ENCODE measurements at places on chromosomes 3 and 15.
A peak's percentile ranks its signal among the peaks of the same experiment; 100 is the strongest.

GRCh38 chr3:104578558-104578957 is 788.2 kb upstream of the ALCAM start:
- DNase-seq: no peak

GRCh38 chr3:128180436-128180835 is 27.2 kb downstream of the EEFSEC start:
- DNase-seq: no peak

DNA sequence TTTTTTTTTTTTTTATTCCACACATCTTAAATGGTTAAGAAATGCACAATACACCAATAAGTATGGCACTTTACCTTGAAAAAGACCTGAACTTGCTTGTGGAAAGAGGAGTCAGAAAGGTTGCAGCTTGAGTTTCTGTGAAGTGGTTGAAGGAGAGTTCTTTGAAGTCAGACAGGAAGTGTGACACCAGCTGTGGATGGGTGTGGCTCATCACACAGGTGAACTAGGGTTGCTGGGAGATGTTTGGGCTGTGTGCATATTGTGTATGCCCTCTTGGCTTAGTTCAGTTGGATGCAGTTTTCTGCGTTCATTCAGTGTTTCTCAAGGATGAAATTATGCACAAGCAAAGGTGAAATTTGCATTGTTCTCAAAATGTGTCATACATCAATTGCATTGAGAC is 6.3 kb downstream of the AEN start:
- DNase-seq: peak; percentile 84

DNA sequence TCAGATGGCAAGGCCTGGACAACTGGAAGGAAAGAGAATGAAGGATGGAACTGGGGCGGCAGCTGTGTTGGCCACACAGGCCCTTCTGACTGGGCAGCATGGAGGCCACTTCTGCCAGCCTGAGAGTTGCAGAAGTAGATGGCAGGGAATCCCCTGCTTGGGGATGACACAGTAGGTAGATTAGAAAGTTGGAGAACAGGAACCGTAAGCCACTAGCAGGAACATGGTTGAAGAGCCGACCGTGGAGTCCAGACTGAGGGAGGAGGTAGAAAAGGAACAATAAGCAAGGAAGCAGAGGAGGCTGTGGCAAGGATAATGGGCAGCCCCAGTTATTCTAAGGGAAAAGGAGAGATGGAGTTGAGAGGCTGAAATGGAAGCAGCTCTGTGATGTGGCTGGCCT is 26.4 kb upstream of the ZNF774 start:
- no peak for DNase-seq

DNA sequence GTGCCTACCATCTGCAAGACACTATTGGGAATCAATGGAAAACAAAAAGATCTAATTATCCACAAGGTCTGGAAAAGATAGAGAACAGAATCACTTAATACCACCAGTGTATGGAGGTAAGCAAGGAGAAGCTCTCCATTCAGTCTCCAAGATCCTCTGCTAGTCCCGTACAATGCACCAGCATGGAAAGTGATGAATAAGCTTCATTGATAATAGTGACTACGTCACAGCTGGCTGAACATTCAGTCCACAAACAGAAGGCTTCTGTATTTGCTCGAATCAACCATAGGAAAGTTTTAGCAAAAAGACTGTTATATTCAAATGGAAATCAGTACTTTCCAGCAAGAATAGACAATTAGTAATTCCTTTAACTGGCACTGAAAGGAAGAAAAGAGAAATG is 42.9 kb downstream of the IGSF11 start:
- DNase-seq: no peak

DNA sequence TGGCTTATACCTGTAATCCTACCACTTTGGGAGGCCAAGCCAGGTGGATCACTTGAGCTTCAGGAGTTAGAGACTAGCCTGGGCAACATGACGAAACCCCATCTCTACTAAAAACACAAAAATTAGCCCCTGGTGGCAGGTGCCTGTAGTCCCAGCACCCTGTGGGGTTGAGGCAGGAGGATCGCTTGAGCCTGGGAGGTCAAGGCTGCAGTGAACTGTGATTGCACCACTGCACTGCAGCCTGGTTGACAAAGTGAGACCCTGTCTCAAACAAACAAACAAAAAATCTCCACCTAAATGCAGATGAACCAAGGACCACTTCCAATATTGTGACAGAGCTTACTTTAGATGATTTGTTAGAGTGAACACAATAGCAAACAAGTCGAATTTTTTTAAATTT is 53.7 kb downstream of the TP53BP1 start:
- no peak for DNase-seq

DNA sequence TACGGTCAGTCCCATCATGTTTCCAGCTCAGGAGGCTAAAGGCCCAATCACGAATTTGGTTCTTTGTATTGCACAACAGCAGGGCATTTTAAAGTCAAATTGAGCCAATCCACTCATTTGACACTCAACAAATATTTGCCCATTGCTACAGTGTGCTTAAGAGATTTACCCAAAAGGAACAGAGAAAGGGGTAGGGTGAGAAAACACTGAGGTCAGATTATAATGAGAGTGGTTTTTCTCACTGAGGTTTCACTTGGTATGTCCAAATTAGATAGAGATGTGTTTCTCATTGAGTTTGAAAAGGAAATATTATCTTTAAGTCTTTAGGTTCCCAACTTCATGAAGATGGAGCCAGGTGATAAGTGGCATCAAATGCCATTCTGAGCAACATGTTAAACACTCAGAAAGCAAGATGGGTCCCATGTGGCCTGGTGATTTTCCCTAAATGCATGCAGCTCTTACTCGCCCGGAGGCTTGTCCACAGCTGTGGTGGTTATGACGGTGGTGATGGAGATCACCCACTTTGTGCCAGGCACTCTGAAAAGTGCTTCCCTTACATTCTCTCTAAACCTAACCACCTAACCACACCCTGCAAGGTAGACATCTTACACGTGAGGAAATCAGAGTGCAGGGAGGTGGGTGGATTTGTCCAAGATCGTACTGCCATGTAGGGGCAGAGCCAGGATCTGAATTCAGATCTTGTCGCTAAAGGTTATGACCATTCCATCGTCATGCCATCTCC is 31.2 kb upstream of the USP3 start:
- peak; percentile 35 for DNase-seq

- no peak for DNase-seq
Observed at GRCh38 chr3:182045736-182046135, 334.0 kb downstream of the SOX2 start.

- DNase-seq: no peak
Observed at GRCh38 chr3:40432793-40433192, 24.3 kb upstream of the RPL14 start.

DNA sequence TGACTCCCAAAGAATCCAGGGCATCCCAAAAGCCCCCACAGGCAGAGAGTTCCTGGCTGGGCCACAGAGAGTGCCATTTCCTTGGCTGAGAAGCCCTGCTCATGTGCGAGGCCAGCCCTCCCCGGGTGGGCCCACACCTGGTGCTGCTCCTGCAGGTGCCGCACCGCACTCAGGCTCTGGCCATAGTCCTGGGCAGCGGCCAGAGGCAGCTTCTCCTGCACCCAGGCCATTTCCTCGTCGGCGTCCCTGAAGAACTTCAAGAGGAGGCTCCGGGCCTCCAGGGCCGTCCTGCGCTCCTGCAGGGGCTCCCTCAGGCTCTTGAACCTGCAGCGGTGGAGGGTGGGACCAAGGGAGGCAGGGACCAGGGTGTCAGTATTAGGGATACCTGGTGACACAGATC is 18.1 kb downstream of the PLA2G4B start:
- DNase-seq: no peak

DNA sequence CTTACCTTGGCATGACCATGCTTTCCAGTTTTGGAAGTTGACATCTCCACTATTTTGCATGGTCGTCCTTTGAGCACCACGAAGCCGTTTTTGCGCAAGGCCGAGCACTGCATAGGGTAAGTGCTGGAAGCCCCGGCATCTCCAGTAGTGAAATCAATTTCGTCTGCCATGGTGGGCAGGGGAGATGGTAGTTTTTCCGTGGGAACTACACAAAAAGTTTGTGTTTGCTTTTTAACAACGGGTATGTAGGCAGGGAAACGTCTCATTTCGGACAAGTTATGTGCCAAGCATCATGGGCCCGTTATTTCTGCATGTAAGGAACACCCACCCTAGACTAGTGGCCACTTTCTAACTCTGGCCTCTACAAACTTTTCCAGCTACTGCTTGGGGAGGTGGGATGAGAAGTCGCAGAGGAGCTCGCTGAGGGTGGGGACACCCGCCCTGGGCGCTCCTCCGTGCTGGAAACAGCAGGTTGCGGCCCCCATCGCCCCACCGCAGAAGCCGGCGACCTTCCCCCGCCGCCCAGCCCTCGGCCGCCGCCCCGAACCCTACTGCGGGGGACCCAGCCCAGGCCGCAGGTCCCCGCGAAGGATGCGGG is 701 bp downstream of the EIF5A2 start:
- peak; percentile 4 for DNase-seq

DNA sequence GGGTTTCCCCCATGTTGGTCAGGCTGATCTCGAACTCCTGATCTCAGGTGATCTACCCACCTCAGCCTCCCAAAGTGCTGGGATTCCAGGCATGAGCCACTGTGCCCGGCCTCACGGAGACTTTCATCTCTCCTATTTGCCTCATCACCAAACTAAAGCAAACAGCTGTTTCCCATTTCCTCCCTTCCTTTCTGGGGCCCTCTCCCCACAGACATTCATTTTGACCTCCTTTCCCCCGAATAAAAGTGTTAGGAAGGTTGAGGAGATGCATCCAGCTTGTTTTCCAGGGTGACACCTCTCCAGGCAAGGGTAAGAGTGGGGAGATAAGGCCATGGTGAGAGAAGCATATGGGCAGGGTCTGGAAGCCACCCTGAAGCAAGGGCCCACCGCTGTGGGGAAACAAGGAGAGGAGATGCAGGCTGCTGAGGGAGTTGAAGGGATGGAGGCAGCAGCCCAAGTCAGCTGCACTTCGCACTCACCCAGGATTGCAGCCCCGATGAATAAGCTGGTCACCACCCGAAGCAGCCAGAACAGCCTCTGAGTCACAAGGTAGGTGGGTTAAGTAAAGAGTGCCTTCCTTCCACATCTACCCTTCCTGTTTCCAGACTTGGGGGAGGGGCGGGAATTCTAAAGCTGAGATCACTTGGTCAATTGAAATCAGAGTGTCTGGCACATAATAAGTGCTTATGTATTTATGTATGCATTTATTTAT is 7.7 kb downstream of the DUOXA2 start:
- DNase-seq: no peak

GRCh38 chr15:83068054-83068453 is 1.0 kb upstream of the BTBD1 start:
- no peak for DNase-seq

- DNase-seq: no peak
Observed at GRCh38 chr15:35484231-35484945, 61.6 kb downstream of the DPH6 start.

- no peak for DNase-seq
Observed at GRCh38 chr15:66085128-66085527, 168.4 kb downstream of the MEGF11 start.

DNA sequence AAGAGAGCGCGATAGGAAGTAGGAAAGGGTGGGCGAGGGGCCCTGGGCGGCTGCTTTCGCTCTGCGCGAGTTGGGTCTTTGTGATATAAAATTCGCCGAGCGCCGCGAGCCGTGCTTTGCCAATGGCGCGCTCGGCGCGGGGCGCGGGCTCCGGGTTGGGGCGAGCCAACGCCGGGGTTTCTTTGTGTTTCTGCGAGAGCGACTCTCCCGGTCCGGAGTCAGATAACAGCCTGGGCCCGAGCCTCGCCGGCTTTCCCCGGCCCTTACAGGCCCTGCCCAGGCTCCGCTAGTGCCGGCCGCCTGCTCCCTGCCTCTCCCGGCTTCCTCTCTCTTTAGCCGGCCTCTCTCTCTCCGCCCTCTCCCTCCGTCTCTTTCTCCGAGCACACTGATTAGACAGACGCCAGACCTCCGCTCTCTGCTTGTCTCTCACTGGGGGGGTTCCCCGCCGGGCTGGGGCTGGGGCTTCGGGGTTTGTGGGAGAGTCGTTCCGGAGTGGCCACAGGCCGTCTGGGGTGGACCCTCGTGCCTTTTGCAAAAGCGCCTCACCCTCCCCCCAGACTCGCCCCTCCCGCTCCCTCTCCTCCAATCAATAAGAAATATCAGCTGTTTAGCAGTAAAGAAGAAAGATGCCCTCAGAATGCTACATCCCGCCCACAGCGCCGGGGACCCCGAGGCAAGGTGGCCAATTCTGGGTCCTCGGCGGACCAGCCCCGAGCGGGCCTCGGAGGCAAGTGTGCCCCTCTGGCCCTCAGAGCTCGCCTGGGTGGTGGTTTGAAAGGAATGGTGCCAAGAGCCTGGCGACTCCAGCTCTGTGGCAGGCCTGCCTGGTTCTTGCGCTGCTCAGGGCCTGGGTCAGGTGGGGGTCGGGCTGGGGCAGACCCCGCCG is 2.9 kb downstream of the NR2F2 start:
- no peak for DNase-seq

GRCh38 chr3:31562525-31562924 is 29.8 kb downstream of the STT3B start:
- DNase-seq: peak; percentile 65

- no peak for DNase-seq
Observed at GRCh38 chr15:100959066-100960050, 40.2 kb downstream of the LRRK1 start.

GRCh38 chr3:156888576-156888975 is 62.4 kb downstream of the LEKR1 start:
- DNase-seq: no peak

DNA sequence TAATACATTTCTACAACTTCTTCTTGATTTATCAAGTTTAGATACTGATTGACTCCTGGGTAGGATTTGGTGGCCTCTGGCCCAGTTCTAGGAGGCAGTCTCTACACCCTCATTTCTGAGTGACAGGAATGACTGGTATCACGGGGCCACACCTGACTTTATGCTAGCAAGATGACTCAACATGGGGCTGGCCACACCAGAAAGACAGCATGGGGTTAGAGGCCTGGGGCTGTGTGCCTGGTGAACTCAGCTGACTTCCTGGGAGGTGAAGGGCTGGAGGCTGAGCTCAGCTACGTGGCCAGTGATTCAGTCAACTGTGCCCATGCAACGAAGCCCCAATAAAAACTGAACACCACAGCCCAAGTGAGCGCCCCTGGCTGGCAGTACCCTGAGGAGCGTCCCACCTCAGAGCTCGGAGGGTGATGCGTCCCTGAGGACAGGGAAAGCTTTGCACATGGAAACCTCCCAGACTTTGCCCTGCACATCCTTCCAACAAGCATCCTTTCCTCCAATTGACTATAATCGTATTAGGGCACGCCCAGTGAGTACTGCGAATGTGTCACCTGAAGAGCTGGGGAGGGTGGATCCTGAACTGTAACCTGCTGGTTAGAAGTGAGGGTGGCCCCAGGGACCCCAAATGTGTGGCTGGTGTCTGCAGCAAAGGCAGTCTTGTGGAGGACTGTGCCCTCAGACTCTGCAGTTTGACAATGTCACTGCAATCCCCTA is 57.2 kb downstream of the NIPA2 start:
- no peak for DNase-seq
